ENCODE measurements at places on chromosomes 6 and 20. TPM values are rescaled to one million over a fixed set of nuclear protein-coding genes. Genes with fewer than 3 reads are reported as not detected.

KHDC1L gene
- total RNA-seq, result not detected

SIRPB2 gene
- not detected for total RNA-seq

C4A gene
- total RNA-seq, result 10.1 TPM

PNPLA1 gene
- total RNA-seq, result not detected

CD93 gene
- 0.44 TPM for total RNA-seq

BPIFA1 gene
- not detected for total RNA-seq

MCCD1 gene
- not detected for total RNA-seq

ATXN1 gene
- 3.9 TPM for total RNA-seq

TOX2 gene
- 3.3 TPM for total RNA-seq

HLA-DRB5 gene
- total RNA-seq, result not detected

NKX2-2 gene
- not detected for total RNA-seq

ALDH5A1 gene
- total RNA-seq, result 12.9 TPM

TREM2 gene
- not detected for total RNA-seq

ZKSCAN8 gene
- total RNA-seq, result 37.9 TPM

DAAM2 gene
- total RNA-seq, result 17.6 TPM

CPNE5 gene
- 0.54 TPM for total RNA-seq

RNF182 gene
- total RNA-seq, result 3.0 TPM

OR2B6 gene
- total RNA-seq, result not detected

EYA2 gene
- total RNA-seq, result 1.3 TPM

GTSF1L gene
- not detected for total RNA-seq

ABT1 gene
- total RNA-seq, result 26.3 TPM

HACE1 gene
- total RNA-seq, result 23.0 TPM

BAG2 gene
- total RNA-seq, result 3.3 TPM

SNRPB gene
- 385 TPM for total RNA-seq

SIM1 gene
- 0.55 TPM for total RNA-seq

SYCP2 gene
- total RNA-seq, result 2.3 TPM

PDE10A gene
- total RNA-seq, result 26.2 TPM

TSBP1 gene
- not detected for total RNA-seq

ATP6V1G2 gene
- 3.3 TPM for total RNA-seq

COL21A1 gene
- not detected for total RNA-seq

BPIFB4 gene
- total RNA-seq, result not detected

KIF3B gene
- total RNA-seq, result 45.5 TPM

MAD2L1BP gene
- 43.5 TPM for total RNA-seq
